ENCODE measurements at places on chromosomes 16 and 17.

DNA sequence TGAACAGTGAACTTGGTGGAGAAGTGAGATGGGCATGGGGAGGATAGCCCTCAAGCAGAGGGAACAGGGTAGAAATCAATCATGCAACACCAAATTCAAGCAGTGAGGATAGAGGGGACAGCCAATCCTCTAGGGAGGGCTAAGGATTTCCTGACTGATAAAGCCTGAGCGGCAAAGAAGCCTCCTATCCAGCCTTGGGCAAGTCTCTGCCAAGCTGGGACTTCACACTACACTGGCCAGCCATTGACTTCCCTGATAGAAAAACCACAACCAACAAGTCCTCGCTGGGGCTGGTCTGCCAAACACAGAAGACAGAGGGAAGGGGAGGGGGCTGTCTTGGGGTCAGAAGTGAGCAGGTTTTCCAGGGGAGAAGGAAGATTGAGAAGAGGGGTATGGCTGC, 2.5 kb upstream of the FBXL19 start:
- no peak for DNase-seq

GRCh38 chr16:72664056-72664508, 383.8 kb downstream of the ZFHX3 start:
- no peak for DNase-seq

- no peak for DNase-seq
Observed at GRCh38 chr16:80518436-80518835, 22.4 kb upstream of the DYNLRB2 start.

DNA sequence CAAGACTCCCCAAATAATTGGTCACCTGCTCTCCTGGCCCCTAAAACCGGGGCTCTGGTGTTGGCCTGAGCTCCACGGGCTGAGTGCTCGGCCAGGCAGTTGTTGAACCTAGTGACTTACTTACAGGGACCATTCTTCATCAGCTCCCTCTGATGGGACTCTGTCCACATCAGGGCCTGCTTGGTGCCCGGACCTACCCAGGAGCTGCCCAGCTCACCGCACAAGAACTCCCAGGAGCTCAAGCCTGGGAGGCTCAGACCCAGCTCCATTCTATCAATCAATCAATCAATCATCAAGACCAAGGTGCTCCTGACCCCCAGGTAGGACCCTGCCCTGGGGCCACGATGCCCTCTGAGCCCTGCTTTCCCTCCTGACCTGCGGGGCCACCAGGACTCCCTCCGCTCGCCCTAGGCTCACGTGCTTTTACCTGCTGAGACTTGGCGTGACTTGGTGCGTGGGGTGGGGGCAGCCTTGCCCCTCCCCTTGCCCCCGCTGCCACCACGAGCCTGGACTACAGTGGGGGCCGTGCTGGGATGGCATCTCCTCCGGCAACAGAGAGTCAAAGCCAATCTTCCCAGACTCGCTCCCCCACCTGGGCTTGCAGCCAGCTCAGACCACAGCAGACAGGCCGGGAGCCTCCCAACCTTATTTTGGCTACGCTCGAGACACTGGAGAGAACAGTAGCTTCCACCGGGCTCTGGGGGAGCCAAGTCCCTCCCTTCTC, 15.7 kb downstream of the IL34 start:
- no peak for DNase-seq

DNA sequence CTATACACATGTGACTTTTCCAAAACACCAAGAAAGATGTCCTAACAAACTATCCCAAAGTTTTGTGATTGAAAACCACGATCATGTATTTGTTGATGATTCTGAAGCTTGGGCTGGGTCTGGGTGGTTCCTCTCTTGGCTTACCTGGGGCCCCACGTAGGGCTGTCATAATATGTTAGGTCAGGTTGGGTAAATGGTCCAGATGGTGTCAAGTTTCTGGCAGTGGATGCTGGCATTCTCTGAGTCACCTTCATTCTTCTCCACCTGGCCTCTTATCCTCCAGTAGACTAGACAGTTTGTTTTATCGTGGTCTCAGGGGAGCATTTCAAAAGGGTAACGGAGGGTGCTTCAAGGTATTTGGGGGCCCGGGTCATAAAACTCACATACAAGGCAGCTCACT, 39.4 kb downstream of the SYCE1L start:
- no peak for DNase-seq

- no peak for DNase-seq
Observed at GRCh38 chr17:79039171-79039570, 15.2 kb downstream of the C1QTNF1 start.

DNA sequence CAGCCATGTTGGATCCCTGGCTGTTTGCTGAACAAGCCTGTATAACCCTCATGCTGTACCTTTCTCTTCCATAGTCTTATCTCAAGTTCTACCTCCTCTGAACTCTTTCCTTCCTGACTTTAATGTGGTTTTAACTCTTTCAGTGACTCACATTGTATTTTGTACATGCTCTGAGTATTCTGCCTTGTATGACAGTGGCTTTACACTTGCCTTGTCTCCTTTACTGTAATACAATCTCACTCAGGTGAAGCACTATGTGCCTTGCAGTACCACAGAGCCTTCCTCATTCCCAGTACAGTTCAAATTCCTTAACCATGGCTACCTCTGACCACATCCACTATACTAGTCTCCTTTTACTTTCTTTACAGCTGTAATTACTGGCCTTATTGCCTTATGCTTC, 14.1 kb downstream of the PSMD11 start:
- no peak for DNase-seq

- DNase-seq, result no peak
Observed at GRCh38 chr16:7506363-7506762, 173.7 kb downstream of the RBFOX1 start.

DNA sequence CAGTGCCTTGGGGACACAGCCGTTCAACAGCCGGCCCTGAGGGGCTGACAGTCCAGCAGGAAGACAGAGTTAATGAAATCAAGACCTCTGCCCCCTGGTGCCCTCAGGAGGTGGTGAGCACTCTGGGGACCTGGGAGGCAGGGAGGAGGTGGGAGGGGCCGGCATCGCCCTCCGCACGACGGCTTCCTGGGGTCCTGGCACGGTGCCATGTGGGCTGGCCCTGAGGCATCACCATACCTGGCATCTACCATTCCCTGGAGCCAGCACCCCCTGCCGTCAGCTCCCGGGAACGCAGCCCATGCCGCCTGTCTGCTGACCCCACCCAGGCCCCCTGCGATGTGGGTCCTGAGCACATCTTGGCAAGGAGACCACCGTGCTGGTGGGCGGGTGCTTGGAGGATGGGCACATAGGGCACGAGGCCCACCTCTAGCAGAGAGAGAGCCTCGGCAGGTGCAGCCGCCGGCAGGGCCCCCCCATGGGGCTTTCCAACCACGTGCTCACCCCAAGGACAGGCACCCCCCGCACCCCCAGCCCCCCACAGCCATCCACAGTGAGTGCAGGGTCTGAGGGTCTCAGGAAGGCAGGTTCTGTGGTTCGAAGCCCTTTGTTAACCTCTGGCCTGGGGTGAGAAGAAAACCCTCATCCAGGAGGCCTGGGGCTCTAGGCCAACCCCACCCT, 52.5 kb downstream of the ZFPM1 start:
- peak; percentile 58 for DNase-seq

All from stimulated activated CD4-positive, alpha-beta T cell treated with anti-CD3 and anti-CD28 coated beads, Interleukin-4, amount 100 ng/mL, for 4 hours (primary cell).